Endothelial cell (in vitro differentiated cells): ENCODE measurements at places on chromosomes 7 and 10.

GRCh38 chr10:78082636-78083035 lies 49.0 kb downstream of the RPS24 start:
- no peaks in the 10 kb centered on the region for H3K4me1 ChIP-seq
- H3K27me3 ChIP-seq = peaks cover 6% of the 10 kb centered on the region
- H3K36me3 ChIP-seq = peaks cover 3% of the 10 kb centered on the region

- H3K36me3 ChIP-seq = no peaks in the 10 kb centered on the region
- H3K27me3 ChIP-seq = peaks cover 1% of the 10 kb centered on the region
- H3K4me3 ChIP-seq = no peak overlapping the region
- DNase-seq = no peak
These were observed 165.8 kb downstream of the CACNB2 start for GRCh38 chr10:18306031-18306430.

- H3K4me1 ChIP-seq = peaks cover 4% of the 10 kb centered on the region
- H3K4me3 ChIP-seq = no peak overlapping the region
- H3K27me3 ChIP-seq = peaks cover 8% of the 10 kb centered on the region
- no peaks in the 10 kb centered on the region for H3K36me3 ChIP-seq
- peak overlapping the region; percentile 30 for H3K27ac ChIP-seq
These were observed 266.0 kb downstream of the USP6NL start for GRCh38 chr10:11345224-11346054.

DNA sequence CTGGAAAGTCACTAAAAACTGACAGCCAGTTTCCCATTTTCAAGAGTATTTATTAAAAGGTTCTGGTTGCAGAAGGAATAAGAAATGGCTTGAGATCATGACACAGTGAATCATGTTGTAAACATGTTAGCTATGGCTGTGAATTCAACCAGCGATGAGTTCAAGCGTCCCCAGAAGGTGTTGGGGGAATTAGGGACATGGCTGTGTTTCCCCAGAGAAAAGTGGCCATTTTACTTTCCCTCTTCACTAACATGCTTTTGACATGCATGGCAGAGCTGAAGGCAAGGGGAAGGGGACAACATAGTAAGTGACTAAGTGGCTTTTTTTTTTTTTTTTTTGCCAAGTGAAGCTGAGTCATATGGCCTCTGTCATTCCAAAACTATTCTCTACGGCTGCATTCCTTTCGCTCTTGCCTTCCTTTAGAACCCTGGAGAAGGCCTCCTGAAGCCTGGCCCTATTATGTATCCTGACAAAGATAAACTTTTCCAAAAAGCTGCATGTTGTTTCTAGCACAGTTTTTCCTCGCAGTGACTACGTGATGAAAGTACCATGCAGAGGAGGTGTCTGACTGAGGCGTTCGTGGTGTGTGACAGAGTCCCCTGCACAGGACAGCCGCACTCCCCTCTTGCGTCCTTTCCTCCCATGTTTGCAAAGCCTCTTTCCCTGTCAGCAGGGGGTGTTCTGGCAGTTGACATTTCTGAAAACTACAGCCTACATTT lies 46.9 kb downstream of the EGFR start:
- peaks cover 2% of the 10 kb centered on the region for H3K27me3 ChIP-seq
- no peak overlapping the region for H3K4me3 ChIP-seq
- DNase-seq = no peak

DNA sequence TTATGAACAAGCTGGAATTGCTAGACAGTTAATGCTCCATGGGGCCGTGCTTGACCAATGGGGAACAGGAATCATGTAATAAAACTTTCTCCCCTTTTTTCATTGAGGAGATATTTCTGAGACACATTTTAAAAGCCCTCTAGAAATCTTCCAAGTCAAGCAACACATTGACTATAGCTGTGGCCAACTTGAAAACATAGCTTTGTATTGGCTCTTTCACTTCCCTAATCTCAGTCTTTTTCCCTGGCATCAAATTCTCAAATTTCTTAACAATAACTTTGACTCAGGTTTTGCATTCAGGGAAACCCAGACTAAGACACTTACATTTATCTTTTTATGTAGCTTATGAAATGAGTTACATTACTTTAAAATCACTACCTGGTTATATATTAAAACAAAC lies 947.1 kb upstream of the MBL2 start:
- H3K36me3 ChIP-seq = no peaks in the 10 kb centered on the region
- DNase-seq = no peak
- H3K4me1 ChIP-seq = peaks cover 7% of the 10 kb centered on the region

DNA sequence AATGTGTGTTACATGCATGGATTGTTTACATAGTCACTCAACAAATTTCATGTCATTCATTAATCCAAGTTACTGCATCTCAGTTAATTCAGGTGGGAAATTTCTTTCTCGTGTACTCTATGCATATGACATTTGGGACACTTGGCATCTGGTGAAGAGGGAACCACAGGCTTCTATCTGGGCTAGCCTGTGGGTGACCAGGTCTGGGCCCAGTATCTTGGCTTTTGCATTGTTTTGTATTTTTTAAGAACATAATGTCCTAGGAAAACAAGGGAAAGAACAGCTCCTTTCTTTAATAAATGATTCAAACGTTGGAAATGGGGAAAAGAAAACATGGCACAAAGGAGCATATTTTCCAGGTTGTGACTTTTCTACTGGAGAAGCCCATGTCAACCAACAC lies 331.1 kb downstream of the WDR11 start:
- no peak overlapping the region for H3K27ac ChIP-seq
- no peaks in the 10 kb centered on the region for H3K36me3 ChIP-seq

GRCh38 chr10:127963136-127963535 lies 56.2 kb downstream of the PTPRE start:
- no peak for DNase-seq
- H3K36me3 ChIP-seq = peaks cover 29% of the 10 kb centered on the region
- no peak overlapping the region for H3K27ac ChIP-seq
- peak overlapping the region; percentile 47 for H3K4me3 ChIP-seq
- peaks cover 7% of the 10 kb centered on the region for H3K27me3 ChIP-seq

- no peak overlapping the region for H3K27ac ChIP-seq
- no peak for DNase-seq
- peaks cover 20% of the 10 kb centered on the region for H3K4me1 ChIP-seq
- H3K4me3 ChIP-seq = no peak overlapping the region
- H3K36me3 ChIP-seq = no peaks in the 10 kb centered on the region
- peaks cover 7% of the 10 kb centered on the region for H3K27me3 ChIP-seq
These were observed 105.4 kb downstream of the ITIH5 start for GRCh38 chr10:7561216-7561893.

DNA sequence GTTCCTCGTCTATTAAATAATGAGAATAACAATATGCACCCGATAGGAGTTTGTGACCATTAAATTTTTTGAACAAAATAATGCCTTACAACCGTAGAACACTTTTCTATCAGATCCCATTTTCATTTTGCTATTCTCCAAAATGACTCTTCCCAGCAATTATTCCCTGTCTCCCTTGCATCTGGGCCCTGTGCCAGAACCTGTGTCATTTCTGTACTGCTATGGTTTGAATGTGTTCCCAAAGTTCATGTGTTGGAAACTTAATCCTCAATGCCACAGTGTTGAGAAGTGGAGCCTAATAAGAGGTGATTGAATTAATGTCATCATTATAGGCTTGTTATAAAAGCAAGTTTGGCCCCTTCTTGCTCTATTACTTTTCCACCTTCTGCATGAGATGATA lies 33.2 kb upstream of the SMNDC1 start:
- no peak for DNase-seq
- no peak overlapping the region for H3K27ac ChIP-seq
- H3K27me3 ChIP-seq = peaks cover 3% of the 10 kb centered on the region
- H3K4me3 ChIP-seq = no peak overlapping the region
- no peaks in the 10 kb centered on the region for H3K36me3 ChIP-seq
- H3K4me1 ChIP-seq = no peaks in the 10 kb centered on the region

DNA sequence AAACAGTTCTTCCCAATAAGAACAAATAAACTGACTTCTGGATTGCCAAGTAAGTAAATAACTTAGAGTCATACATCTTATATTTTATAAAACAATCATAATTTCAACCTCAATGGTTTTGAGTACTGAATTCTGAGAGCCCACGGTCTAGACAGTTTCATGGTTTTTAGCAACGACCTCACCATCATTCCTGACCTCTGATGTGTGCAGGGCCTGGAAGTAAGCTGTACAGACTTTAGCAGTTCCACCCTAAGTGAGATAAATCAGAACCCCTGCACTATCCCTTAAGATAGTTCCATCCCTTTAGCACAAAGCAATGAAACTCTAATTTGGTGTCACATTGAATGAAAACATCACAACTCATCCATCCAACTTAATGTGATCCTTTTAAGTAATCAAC lies 86.0 kb downstream of the NEBL start:
- H3K4me3 ChIP-seq = no peak overlapping the region
- no peaks in the 10 kb centered on the region for H3K4me1 ChIP-seq
- no peaks in the 10 kb centered on the region for H3K36me3 ChIP-seq
- DNase-seq = no peak

GRCh38 chr10:10482613-10483012 lies 535.1 kb upstream of the CELF2 start:
- H3K27ac ChIP-seq = no peak overlapping the region
- no peak overlapping the region for H3K4me3 ChIP-seq
- H3K27me3 ChIP-seq = no peaks in the 10 kb centered on the region
- no peaks in the 10 kb centered on the region for H3K36me3 ChIP-seq
- DNase-seq = no peak
- peaks cover 4% of the 10 kb centered on the region for H3K4me1 ChIP-seq

- no peak for DNase-seq
- peaks cover 9% of the 10 kb centered on the region for H3K4me1 ChIP-seq
- H3K27me3 ChIP-seq = peaks cover 15% of the 10 kb centered on the region
- H3K4me3 ChIP-seq = no peak overlapping the region
- H3K36me3 ChIP-seq = peaks cover 12% of the 10 kb centered on the region
These were observed 47.3 kb upstream of the NPFFR1 start for GRCh38 chr10:70331160-70331485.

- no peak overlapping the region for H3K27ac ChIP-seq
- peaks cover 9% of the 10 kb centered on the region for H3K27me3 ChIP-seq
- H3K36me3 ChIP-seq = no peaks in the 10 kb centered on the region
- DNase-seq = no peak
- no peak overlapping the region for H3K4me3 ChIP-seq
These were observed 59.3 kb downstream of the C10orf105 start for GRCh38 chr10:71660313-71660712.

- no peaks in the 10 kb centered on the region for H3K27me3 ChIP-seq
- H3K4me3 ChIP-seq = no peak overlapping the region
- peaks cover 4% of the 10 kb centered on the region for H3K4me1 ChIP-seq
- H3K36me3 ChIP-seq = no peaks in the 10 kb centered on the region
These were observed 816.1 kb upstream of the C7orf33 start for GRCh38 chr7:147774461-147774860.

DNA sequence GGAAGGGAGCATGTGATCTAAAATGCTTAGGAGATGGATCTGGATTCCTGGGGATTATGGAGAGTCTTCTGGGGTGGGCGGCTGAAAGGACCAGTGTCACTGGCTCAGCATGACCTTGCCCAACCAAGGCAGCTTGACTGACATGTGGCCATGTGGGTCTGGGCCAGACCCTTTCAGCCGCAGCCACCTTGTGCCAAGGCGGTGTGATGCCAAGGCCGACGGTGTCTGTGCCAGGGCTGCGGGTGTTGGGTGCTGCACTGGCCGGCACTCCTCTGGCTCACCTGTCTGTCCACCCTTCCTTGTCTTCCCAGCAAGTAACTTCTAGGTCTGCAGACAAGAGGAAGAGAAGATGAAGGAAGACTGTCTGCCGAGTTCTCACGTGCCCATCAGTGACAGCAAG lies 8.8 kb downstream of the DEPP1 start:
- no peak for DNase-seq
- peaks cover 21% of the 10 kb centered on the region for H3K4me1 ChIP-seq
- H3K36me3 ChIP-seq = no peaks in the 10 kb centered on the region
- H3K4me3 ChIP-seq = no peak overlapping the region
- H3K27ac ChIP-seq = no peak overlapping the region

- peaks cover 14% of the 10 kb centered on the region for H3K27me3 ChIP-seq
- H3K36me3 ChIP-seq = peaks cover 12% of the 10 kb centered on the region
- no peak overlapping the region for H3K4me3 ChIP-seq
- H3K4me1 ChIP-seq = peaks cover 10% of the 10 kb centered on the region
These were observed 80.1 kb downstream of the ZFAND4 start for GRCh38 chr10:45592432-45592831.

GRCh38 chr10:15188603-15189002 lies 20.1 kb upstream of the NMT2 start:
- peaks cover 12% of the 10 kb centered on the region for H3K36me3 ChIP-seq
- H3K27me3 ChIP-seq = peaks cover 1% of the 10 kb centered on the region
- no peak overlapping the region for H3K27ac ChIP-seq
- H3K4me1 ChIP-seq = no peaks in the 10 kb centered on the region

DNA sequence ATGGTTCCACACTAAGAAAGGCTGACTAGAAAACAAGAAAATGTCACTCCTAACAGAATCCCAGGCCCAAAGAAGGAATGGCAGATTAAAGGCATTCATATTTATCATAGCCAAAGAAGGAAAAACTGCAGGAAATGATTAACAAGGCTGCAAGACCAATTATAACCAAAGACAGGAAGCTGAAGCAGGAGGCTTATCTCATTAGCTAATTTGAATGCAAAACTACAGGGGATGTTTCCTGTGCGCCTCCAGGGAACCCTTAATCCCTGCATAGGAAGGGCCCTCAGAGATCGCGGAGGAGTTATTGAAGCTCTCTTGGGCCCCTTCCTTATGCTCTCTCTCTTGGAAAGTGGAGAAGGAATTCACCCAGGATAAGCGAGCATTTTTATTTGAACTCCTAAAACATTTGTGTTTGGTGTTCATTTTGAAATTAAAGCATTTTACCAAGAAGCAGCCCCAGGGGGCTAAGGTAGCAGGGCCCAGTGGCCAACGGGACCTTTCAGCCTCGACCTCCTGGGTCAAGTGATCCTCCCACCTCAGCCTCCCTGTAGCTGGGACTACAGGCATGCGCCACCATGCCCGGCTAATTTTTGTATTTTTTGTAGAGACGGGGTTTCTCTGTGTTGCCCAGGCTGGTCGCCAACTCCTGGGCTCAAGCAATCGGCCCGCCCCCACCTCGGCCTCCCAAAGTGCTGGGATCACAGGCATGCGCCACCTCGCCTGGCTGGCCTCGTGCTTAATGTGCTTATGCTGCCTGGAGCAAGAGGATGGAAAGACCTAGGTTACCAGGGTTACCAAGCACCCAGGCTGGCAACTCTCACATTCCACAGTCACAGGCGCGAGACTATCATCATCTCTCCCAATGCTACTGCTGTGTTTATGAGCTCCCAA lies 24.1 kb upstream of the PROSER2 start:
- peaks cover 5% of the 10 kb centered on the region for H3K36me3 ChIP-seq
- peaks cover 8% of the 10 kb centered on the region for H3K4me1 ChIP-seq
- peak overlapping the region; percentile 45 for H3K4me3 ChIP-seq

GRCh38 chr10:48613016-48613415 lies 8.1 kb upstream of the ARHGAP22 start:
- no peaks in the 10 kb centered on the region for H3K27me3 ChIP-seq
- no peak for DNase-seq
- H3K36me3 ChIP-seq = peaks cover 3% of the 10 kb centered on the region
- no peak overlapping the region for H3K27ac ChIP-seq

- DNase-seq = no peak
- no peaks in the 10 kb centered on the region for H3K4me1 ChIP-seq
- no peak overlapping the region for H3K27ac ChIP-seq
- H3K4me3 ChIP-seq = no peak overlapping the region
- no peaks in the 10 kb centered on the region for H3K36me3 ChIP-seq
- no peaks in the 10 kb centered on the region for H3K27me3 ChIP-seq
These were observed 26.6 kb downstream of the APBB1IP start for GRCh38 chr10:26464632-26465280.
